ENCODE measurements at places on chromosomes 11 and 22.

GRCh38 chr22:46598737-46599424, 21.3 kb upstream of the GRAMD4 start:
- no peak for DNase-seq

DNA sequence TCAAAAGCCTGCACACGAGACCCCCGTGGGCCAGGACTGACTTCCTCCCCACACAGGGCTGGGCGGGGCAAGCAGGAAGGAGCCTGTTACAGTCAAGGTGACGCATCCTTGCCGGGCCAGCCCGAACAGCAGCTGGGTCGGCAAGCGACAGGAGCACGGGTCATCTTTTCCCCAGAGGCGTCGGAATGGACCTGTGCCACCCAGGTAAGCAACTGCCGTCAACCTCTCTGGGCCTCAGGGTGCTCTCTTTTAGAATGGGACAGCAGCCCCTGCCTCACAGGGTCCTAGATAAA, at the start of gene CYTH4:
Gene CYTH4, plus strand, starts transcription at position 124 of the 293 bp plus-strand sequence. Its CDS starts 62 bp downstream, at position 186.
- peak; percentile 44 for DNase-seq

DNA sequence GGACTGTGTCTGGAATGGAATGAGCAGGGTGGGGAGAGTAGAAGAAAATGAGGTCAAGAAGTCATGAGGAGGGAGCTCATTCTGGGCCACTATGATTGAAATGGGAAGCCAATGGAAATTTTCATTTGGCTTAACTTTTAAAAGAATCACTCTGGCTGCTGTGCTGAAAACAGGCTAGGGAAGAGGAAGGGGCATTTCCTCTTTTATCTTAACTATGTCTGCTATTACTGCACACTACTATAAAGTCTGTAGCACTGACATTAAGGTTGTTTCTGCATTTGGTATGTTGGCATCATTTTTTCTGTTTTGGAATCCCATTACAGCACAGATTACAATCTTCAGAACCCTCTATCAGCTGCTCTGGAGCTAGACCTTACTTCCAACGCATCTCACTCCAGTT, 8.2 kb downstream of the PATL1 start:
- DNase-seq: no peak

DNA sequence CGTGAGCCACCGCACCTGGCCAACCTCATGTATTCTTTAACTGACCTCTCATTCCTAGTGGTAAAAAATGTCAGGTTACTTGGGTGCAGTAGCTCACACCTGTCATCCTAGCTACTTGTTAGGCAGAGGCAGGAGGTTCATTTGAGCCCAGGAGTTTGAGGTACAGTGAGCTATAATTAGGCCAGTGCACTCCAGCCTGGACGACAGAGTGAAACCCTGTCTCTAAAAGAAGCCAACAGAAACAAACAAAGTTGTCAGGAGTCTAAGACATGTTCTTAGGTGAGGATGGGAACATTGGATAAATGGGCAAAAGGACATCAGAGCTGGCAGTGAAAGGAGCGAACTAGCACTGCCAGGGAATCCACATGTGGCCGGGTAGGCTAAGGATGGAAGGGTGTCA, 18.1 kb downstream of the MADD start:
- DNase-seq: no peak

DNA sequence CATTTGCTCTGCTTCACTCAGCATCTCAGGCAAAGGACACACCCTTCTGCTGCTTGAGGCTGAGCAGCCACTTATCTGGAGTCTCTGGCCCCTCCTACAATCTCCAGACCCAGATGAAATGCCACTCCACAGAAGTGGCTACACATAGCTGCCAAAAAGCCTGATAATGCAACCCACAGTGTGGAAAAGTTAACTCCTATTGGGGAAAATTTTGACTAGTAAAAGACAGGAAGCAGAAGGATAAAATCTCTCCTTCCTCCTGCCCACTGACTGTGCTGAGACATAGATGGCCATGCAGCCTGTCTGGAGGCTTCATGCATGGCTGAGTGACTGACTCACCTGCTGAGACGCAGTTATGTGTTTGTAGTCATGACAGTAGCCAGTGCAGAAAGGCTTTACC, 92.3 kb upstream of the TEAD1 start:
- DNase-seq: peak; percentile 89

GRCh38 chr11:24697522-24698111, 200.8 kb downstream of the LUZP2 start:
- peak; percentile 85 for DNase-seq

- no peak for DNase-seq
Observed at GRCh38 chr11:122598971-122599370, 56.6 kb upstream of the UBASH3B start.

GRCh38 chr22:29815580-29815979, 22.5 kb downstream of the ASCC2 start:
- DNase-seq: no peak

GRCh38 chr11:112114460-112114859, 27.8 kb downstream of the SDHD start:
- no peak for DNase-seq

GRCh38 chr11:18193010-18193409, 20.4 kb downstream of the MRGPRX4 start:
- DNase-seq: no peak

GRCh38 chr22:24323233-24323632, 52.6 kb downstream of the SPECC1L start:
- no peak for DNase-seq

DNA sequence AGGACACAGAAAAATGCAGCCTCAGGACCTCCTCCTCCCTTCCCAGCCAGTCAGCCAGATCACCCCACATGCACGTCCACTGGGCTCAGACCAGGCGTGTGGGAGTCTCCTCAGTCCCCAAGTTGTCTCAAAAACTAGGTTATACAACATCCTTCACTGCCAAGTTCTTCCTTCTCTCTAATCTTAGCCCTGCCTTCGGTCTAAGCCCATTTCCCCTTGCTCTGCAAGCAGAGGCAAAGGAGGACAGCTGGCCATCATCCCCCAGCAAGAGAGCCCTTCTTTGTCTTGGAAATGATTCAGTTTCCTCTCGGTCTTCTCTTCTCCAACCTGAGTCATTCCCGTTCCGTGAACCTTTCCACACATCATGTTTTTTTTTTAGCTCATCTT, 14.0 kb upstream of the NRGN start:
- DNase-seq: peak; percentile 75

GRCh38 chr11:46918083-46918787, at the start of gene LRP4:
LRP4 (minus strand) TSS chr11:46918550; CDS start chr11:46918379, 171 bp downstream.
- DNase-seq: peak; percentile 57

- no peak for DNase-seq
Observed at GRCh38 chr11:13691286-13691899, 22.9 kb downstream of the FAR1 start.

DNA sequence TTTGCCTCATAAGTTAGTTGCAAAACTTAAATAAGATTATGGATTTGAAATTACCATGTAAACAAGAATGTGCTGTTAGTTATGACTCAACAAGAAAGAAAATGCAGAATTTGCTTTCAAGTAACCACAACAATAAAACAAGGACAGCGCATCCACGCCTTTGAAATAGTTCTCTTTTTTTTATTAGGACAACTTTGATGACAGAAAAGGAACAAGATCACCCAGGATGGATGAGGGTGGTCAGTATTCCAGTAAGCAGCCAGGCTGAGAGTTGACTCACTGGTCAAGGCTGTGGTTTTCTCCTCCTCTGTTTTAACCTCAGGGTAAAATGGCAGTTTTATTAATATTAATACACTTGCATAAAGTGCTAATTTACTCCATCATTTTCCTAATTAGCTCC, 544.4 kb downstream of the OPCML start:
- peak; percentile 63 for DNase-seq

DNA sequence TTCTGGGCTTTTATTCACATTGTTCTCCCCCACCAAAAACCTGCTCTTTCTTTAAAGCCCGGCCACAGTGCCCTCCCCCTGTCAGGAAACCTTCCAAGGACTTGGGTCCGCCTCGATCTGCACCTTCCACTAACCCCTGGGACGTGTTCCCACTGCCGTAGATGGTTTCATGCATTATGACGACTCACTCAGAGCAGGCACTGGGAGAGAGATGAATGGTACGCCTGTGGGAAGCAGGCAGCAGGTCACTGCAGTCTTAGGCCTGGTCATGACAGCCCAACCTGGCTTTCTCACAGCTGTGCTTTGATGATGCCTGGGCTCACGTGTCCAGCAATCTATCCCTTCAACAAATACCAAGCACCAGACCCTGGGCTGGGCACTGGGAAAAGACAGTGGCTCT, 115.7 kb downstream of the WNT7B start:
- no peak for DNase-seq

- DNase-seq: no peak
Observed at GRCh38 chr11:117639601-117640000, 157.4 kb downstream of the DSCAML1 start.

DNA sequence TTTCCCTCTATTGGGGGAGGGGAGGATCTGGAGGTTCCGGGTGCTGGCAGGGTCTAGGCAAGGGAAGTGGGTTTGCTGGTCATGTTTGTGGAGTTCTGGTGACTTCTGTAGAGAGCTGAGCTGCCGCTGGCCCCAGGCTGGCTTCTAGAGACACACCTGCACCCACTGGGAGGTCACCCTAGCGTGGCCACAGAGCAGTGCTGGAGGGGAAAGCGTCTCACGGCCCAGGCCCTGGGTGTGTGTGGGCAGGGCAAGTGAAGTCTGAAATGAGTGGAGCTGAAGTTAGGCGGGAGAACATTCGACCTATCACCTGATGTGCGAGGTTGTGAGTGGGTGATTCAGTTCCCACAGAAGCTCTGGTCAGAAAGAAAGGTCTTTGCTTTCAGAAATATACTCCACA, 27.9 kb downstream of the SMIM38 start:
- no peak for DNase-seq

DNA sequence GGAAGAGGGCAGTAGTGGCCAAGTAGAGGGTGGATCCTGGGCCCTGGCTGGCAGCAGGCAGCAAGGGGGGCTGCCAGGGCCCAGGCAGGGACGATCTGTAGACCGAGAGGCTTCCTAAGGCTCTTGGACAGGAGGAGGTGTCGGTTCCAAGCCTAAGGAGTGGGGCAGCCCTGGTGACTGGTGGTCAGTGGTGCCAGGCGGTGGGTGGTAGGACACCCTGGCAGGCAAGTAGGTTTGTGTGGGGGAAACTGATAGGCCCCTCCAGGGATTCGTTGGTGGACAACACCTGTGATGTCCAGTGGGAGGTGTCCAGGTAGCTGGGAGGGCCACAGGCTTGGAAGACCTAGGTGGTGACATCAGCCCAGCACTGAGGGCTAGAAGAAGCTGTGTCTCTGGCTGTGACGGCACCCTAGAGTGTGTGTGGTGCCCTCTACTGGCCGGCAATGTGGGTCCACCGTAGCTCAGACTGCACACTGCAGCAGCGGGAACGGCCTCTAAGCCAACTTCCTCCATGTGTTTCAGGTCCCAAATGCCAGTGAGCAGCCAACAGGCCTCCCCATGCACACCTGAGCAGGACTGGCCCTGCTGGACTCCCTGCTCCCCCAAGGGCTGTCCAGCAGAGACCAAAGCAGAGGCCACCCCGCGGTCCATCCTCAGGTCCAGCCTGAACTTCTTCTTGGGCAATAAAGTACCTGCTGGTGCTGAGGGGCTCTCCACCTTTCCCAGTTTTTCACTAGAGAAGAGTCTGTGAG, 9.4 kb upstream of the SAMM50 start:
- peak; percentile 73 for DNase-seq

GRCh38 chr11:110525883-110526282, 96.1 kb downstream of the FDX1 start:
- peak; percentile 47 for DNase-seq

- peak; percentile 67 for DNase-seq
Observed at GRCh38 chr11:110356762-110357671, 60.6 kb upstream of the RDX start.

GRCh38 chr11:20061776-20062175, 98.5 kb downstream of the DBX1 start:
- no peak for DNase-seq

- DNase-seq: no peak
Observed at GRCh38 chr11:122343210-122343609, 227.2 kb upstream of the BLID start.

DNA sequence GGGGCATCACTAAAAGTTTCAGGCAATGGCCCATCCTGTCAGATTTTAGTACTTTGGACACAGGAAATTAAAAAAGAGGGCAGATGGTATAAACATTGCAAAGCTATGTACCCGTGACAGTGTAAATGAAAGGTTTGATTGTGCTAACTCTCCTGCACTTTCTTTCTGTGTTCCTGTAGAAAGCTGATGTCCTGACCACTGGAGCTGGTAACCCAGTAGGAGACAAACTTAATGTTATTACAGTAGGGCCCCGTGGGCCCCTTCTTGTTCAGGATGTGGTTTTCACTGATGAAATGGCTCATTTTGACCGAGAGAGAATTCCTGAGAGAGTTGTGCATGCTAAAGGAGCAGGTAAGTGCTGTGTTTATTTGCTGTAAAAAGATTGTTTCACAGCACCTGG, 10.3 kb downstream of the CAT start:
- peak; percentile 38 for DNase-seq

DNA sequence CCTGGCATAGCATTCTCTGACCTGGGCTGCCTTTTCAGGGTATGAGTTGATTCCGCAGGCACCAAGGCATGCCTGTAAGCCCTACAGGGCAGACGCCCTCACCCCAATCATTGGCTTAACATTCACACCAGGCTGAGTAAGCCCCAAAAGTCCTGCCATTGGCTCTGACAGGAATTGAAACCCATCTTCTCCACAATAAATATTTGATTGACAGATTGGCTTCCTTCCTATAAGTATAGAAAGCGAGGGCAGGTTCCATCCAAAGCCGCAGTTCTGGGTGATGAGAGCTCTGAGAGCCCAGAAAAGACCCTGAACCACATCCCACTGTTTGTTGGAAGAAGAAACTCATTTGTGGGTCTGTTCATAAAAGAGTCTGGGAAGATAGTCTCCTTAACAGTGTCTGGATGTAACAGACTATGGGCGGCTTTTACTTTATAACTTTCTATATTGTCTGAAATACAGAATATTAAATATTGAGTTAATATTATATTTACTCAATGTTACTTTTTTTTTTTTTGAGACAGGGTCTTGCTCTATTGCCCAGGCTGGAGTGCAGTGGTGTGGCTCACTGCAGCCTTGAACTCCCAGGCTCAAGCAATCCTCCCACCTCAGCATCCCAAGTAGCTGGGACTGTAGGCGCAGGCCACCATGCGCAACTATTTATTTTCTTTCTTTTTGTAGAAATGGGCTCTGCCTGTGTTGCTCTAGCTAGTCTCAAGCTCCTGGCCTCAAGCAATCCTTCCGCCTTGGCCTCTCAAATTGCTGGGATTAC, 46.8 kb downstream of the FAM83F start:
- no peak for DNase-seq

- DNase-seq: no peak
Observed at GRCh38 chr11:130328420-130328819, 13.7 kb upstream of the ZBTB44 start.

GRCh38 chr22:36998620-36999351, 20.5 kb downstream of the TST start:
- DNase-seq: peak; percentile 51

- DNase-seq: peak; percentile 80
Observed at GRCh38 chr11:60831143-60831500, 10.8 kb upstream of the CCDC86 start.

GRCh38 chr11:49952091-49952490, at the start of gene OR4C13:
OR4C13 (plus strand) TSS chr11:49952391; CDS start chr11:49952423, 32 bp downstream.
- DNase-seq: no peak

- no peak for DNase-seq
Observed at GRCh38 chr11:33211153-33211552, 46.0 kb upstream of the HIPK3 start.

GRCh38 chr11:113436672-113437252, 38.4 kb downstream of the DRD2 start:
- DNase-seq: no peak

Measured in ELR (cell line).